Frontal cortex (tissue), 4 donors: ENCODE measurements at places on chromosomes 7 and 10. TPM values are rescaled to one million over a fixed set of nuclear protein-coding genes. Genes with fewer than 3 reads are reported as not detected.

Gene ELFN1
- 5.7 TPM for total RNA-seq

Gene WEE2
- under 0.01 TPM for total RNA-seq

Gene C10orf105
- not detected for total RNA-seq

Gene ABCA13
- under 0.01 TPM for total RNA-seq

Gene DGKI
- 98.6 TPM for total RNA-seq

Gene CACNB2
- 10.6 TPM for total RNA-seq

Gene TMEM229A
- 1.2 TPM for total RNA-seq

Gene LRWD1
- 55.4 TPM for total RNA-seq

Gene GIMAP2
- total RNA-seq, result 3.7 TPM

Gene GIMAP6
- 6.9 TPM for total RNA-seq

Gene AOAH
- total RNA-seq, result 3.7 TPM

Gene C10orf67
- 0.41 TPM for total RNA-seq

Gene ERVW-1
- not detected for total RNA-seq

Gene TRIM50
- not detected for total RNA-seq

Gene KCNH2
- 6.1 TPM for total RNA-seq

Gene TMEM225B
- total RNA-seq, result not detected

Gene PLAC9
- total RNA-seq, result 0.82 TPM

Gene ZPBP
- 0.41 TPM for total RNA-seq

Gene GIMAP1
- total RNA-seq, result 0.82 TPM

Gene ANKIB1
- 114 TPM for total RNA-seq

Gene SLC39A12
- total RNA-seq, result 4.5 TPM

Gene TAS2R60
- total RNA-seq, result not detected

Gene TLX1
- not detected for total RNA-seq

Gene EMX2
- 2.0 TPM for total RNA-seq

Gene CRTAC1
- total RNA-seq, result 7.3 TPM

Gene VAX1
- total RNA-seq, result 1.2 TPM

Gene HOXA9
- not detected for total RNA-seq

Gene WNT16
- total RNA-seq, result 0.82 TPM

Gene GIMAP8
- total RNA-seq, result 1.6 TPM

Gene ANXA8
- total RNA-seq, result not detected

Gene PPIF
- total RNA-seq, result 5.7 TPM

Gene ACBD7
- 10.6 TPM for total RNA-seq

Gene SPDYE3
- total RNA-seq, result not detected

Gene ATG9B
- total RNA-seq, result 2.4 TPM

Gene FBXO24
- 0.41 TPM for total RNA-seq

Gene MPP7
- 3.7 TPM for total RNA-seq

Gene DYDC2
- total RNA-seq, result 2.4 TPM

Gene HNRNPF
- 97.4 TPM for total RNA-seq

Gene TAS2R40
- total RNA-seq, result not detected

Gene SLC25A28
- total RNA-seq, result 25.3 TPM

Gene ACTL6B
- total RNA-seq, result 163 TPM

Gene GRID2IP
- total RNA-seq, result 0.41 TPM

Gene FAM25C
- total RNA-seq, result not detected

Gene MNX1
- not detected for total RNA-seq
